ENCODE measurements at places on chromosomes 7 and 10.

DNA sequence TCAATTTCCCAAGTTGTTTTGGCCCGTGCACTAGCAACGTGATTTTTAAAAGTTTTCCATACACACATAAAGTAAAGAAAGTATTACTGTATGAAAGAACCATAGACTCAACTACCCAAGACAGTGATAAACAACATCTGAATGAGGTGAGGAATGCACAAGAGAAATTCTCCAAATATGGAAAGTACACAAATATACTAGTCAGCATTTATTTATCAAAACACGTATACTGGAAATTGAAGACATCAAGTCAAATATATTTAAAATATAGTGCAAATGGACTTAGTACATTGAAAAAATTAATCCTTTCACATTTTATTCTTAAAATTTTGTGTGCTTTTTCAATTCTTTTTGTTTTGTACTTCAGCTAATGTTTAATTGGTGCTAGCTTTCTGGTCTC is 143.6 kb downstream of the ARL4A start:
- DNase-seq = no peak

DNA sequence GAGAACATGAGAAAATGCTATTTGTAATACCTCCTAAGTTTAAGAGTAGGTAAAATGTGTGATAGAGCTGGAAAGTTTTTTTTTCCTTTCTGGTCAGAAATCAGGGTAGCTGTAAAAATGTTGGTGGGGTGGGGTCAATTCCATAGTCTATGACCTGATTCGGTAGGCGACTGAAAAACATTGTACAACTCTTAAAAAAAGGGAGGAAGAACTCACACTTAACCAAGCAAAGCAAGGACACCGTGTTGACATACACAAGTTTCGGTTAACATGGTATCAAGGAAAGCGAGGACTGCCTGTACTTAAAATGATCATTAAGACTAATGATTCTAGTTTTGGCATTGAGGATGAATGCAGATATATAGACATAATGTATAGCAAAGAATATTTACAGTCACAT is 1.8 kb upstream of the ZEB1 start:
- DNase-seq = no peak

GRCh38 chr10:125472010-125472607 is 210.9 kb downstream of the TEX36 start:
- DNase-seq = no peak

GRCh38 chr7:2640846-2641316 is 9.1 kb downstream of the TTYH3 start:
- peak; percentile 21 for DNase-seq

DNA sequence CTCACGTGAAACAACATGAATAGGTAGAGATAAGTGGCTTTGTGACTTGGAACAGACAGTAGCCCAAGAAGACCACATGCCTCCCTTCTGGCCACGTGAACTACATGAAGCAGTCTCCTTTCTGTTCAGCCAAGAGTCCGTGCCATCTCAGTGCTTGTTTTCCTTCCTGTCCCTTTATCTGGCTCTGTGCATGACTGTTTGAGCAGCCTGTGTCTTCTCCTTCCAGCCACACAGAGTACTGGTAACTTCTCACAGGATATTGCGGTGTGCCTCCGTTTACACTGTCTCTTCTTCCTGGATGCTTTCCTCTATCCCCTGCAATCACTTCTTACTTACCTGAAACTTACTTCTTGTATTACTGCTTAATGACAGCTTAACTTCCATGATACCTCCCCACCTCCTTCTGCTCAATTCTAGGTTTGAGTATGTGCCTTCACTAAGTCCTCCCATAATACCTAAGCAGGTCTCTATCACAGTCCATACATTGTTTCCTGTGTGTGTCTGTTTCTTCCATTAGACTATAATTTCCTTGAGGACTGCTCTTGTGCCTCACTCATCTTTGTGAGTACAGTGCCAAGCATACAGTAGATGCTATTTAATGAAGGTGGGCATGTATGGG is 748.7 kb downstream of the AUTS2 start:
- no peak for DNase-seq

- DNase-seq = no peak
Observed at GRCh38 chr7:139108266-139109187, 993 bp downstream of the ZC3HAV1 start.

GRCh38 chr7:66837007-66837406 is 84.0 kb upstream of the TMEM248 start:
- no peak for DNase-seq

DNA sequence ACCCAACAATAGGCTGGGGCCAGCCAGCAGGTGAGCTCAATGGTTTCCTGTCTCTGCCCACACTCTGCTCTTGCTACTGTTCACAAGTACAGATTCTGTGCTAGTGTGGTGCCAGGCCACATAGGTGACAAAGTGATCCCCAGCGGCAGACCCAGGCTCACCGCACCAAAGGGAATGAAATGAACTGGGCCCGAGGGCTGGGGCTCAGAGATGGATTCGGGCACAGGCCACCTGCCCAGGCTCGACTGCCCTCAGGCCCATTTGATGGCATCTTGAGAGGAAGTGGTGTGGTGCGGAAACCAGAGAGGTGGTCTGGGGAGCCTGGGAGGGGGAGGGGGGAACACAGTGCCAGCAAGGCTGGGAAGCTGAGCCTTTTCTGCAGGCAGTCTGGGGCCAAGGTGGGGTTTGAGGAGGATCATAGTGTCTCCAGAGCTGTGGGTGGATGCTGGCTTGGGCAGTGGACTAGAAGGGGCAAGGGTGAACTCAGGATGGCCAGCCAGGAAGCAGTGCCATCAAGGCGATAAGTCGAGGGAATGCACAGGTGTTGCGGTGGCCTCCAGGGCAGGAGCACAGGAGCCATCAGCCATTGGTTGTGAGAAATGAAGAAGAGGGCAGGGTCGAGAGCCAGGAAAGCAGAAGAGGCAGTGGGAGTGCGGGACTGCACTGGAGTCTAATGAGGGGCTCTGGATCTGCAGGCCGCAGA is 85.2 kb downstream of the ARHGAP22 start:
- DNase-seq = no peak

DNA sequence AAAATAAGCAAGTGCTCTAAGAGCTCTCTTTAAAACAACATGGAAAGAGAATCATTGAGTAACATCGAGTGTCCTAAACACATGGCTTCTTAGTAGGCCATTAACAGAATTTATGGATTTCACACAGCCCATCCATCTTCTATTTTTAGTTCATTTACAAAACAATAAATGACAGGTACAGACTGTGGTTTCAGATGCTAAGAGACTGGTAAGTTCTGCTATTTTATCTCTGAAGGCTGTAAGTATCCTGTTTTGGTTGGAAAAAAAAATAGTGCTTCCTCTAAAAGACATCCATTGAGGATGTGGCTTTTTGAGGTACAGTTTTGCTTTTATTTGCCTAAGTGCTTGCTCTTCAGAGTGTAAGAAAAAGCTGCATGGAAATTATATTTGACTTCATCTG is 27.4 kb upstream of the GNAI1 start:
- DNase-seq = no peak

- no peak for DNase-seq
Observed at GRCh38 chr10:128738386-128738915, 612.2 kb upstream of the MKI67 start.

GRCh38 chr7:27527348-27527714 is 135.4 kb downstream of the HIBADH start:
- DNase-seq = no peak

DNA sequence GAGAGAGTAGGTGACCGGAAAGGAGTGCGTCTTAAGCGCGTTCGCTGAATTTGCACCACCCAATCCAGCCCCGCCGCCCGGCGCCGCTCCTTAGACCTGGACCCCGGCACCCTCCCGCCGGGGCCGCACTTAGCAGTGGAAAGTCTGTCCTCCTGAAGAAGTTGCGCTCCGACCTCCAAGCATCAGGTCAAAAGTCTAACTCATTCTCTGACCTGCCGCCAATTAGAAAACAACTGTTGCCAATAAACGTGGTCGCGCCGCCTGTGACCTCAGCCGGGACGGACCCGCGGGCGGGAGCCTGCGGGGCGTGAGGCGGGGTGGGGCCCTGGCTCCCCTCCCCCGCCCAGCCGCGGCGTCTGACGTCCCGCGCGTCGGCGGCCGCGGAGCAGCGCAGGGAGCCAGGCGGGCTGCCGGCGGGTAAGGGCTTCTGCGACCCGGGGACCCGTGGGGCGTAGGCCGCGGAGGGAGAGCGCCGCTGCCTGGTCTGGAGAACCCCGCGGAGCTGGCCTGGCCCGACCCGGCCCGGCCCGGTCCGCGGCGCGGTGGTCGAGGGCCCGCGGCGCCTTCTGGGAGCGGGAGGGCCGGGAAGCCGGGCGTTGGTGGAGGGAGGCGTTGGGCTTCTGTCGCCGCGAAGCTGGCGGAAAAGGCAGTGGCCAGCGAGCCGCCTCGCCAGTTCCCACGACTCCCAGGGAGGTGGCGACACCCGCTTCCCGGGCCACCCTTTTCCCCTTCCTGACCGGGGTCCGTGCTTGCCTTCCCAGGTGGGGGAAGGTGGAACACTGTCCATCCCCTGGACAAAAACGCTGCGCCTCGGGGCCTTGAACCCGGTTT is at the start of gene BCAP29:
BCAP29 (plus strand) TSS at position 362 of the 831 bp plus-strand sequence. CDS start 527 bp downstream, outside the sequence.
- peak; percentile 63 for DNase-seq

DNA sequence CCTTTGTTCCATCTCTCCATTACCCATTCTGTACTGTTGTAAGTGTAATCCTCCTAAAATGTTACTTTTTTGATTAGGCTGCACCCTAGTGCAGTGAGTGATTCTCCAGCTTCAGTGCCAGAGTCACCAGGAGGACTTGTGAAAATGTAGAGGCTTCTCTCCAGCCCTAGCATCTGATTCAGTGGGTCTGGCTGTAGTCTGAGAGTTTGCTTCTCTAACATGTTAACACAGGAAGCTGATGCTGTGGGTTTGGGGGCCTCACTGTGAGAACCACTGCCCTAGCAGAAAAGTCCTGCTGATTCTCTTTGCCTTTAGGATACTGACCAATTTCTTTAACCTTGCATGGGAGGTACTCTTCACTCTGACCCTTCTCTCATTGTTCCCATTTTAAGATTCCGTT is 24.4 kb downstream of the CSGALNACT2 start:
- no peak for DNase-seq

DNA sequence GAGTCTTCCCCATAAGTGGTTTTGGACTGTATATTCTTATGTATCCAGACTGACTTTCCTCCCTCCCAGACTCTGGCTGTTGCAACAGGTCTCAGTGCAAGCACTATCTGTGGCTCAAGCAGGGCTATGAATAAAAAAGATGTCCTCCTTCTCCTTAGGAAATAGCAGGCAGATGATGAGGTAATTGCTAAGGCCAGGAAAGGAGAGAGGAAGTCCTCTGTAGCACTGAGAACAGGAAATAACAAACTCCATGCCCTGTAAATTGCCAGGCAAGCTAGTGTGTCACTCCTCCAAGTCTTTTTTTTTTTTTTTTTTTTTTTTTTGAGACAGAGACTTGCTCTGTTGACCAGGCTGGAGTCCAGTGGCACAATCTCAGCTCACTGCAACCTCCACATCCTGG is 900.1 kb downstream of the TYW1 start:
- no peak for DNase-seq

GRCh38 chr10:121293110-121293509 is 305.1 kb downstream of the FGFR2 start:
- no peak for DNase-seq

GRCh38 chr10:101695404-101695890 is 477 bp upstream of the FBXW4 start:
- DNase-seq = no peak

GRCh38 chr10:110758898-110759297 is 112.8 kb upstream of the PDCD4 start:
- no peak for DNase-seq

- no peak for DNase-seq
Observed at GRCh38 chr10:119393019-119393418, 149.5 kb downstream of the RGS10 start.

DNA sequence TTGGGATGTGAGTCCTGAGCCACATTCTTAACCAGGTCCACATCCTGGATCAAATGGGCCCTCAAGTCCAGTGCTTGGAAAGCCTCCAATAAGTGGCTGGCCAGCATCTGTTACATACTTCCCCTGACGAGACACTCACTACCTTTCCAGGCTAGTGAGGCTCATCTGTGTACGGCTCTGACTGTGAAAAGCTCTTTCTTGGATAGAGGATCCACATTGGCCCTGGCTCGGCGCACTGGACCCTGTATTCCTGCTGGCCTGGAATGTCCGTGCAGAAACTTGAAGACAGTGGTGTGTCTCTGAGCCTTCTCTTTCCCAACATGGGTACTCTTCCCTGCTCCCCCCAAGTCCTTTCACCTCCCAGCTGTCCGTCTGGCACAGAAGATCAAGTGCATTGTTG is 35.5 kb downstream of the MYL10 start:
- no peak for DNase-seq

DNA sequence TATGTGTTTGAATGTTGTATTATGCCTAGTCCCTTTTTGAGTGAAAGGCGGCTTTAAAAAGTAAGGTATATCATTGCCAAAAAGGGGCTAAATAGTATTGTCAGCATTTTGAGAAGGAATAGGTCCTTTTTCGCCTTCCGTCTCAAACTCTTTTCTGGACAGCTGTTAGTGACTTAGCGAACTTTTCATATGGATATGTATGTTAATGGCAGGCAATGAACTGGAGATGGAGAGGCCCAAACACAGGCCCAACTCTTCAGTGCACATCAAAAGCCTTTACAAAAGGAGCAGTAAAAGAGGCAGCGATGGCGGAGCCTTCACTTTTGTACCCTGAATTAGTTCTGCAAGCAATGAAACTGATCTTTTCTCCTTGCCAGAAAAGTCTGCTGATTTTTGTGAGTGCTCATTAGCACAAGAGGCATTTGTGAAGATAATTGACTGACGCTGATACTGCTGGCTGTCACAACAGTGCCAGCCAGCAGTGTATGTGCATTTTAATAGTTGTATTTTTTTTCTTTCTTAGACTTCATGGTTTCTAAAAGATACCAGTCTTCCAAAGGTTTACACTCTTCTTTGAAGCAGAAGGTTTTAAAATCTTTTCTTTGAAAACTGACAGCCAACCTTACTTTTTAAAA is 243.7 kb upstream of the SP8 start:
- no peak for DNase-seq

DNA sequence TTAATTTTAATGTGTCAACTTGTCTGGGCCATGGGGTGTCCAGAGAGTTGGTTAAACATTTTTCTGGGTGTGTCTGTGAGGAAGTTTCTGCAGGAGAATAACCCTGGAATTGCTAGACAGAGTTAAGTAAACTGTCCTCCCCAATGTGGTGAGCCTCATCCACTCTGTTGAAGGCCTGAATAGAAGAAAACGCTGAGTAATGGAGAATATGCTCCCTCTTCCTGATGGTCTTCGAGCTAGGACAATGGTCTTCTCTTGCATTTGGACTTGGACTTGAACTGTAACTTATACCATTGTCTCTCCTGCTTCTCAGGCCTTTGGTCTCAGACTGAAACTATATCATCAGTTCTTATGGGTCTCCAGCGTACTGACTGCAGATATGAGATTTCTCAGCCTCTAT is 296.0 kb upstream of the IMMP2L start:
- DNase-seq = no peak
